NCI-H1417 (cell line): ENCODE measurements at places on chromosomes 2 and 18.

- no peak for DNase-seq
Observed at GRCh38 chr2:42164046-42164445, 5.1 kb upstream of the EML4 start.

GRCh38 chr18:10560452-10561045, 34.7 kb downstream of the NAPG start:
- DNase-seq: peak; percentile 69

- DNase-seq: no peak
Observed at GRCh38 chr18:35130236-35130635, 89.0 kb downstream of the MAPRE2 start.

DNA sequence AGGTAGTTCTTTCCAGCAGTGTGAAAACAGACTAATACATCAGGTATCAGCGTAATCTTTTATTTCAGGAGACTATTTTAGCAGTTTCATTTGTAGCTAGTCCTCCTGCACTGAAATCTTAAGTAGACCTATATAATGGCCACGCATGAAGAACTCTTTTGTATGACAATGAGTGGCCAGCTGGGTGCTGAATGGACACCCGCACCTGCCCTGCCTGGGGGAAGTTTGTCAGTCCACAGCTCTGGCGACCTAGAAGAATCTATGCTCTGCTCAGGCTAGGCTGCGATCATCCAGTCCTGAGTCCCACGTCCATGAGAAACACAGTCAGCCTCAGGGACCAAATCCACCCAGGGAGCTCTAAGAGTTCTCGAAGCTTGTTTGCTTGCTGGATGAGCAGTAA, 709.2 kb upstream of the ID2 start:
- DNase-seq: peak; percentile 29

DNA sequence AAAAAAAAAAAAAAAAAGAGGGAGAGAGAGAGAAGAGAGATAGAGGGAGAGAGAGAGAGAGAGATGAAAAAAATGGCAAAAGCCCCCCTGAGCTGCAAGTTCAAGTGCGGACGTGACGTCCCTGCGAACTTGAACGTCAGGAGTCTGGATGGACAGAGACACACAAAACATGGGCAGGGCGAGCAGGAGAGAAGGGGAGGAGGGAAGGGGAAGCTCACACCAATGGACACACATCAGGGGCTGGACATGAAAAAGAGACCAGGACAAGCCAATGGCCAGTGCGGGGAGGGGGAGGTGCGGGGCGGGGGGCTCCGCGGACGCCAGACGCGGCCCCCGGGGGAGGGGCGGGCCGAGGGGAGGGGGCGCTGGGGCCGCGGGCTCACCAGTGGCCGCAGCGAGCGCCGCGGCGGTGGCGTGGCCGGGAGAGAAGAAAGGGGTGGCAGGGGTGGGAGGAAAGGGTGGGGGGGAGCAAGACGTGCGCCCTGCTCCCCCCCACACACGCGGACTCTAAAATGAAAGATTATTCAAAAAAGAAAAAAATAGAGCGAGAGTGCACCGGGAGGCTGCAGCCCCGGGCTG, at the start of gene BCL11A:
Gene BCL11A, minus strand, starts transcription at position 160 of the 579 bp plus-strand sequence. CDS start 384 bp downstream, outside the sequence.
- DNase-seq: peak; percentile 70

DNA sequence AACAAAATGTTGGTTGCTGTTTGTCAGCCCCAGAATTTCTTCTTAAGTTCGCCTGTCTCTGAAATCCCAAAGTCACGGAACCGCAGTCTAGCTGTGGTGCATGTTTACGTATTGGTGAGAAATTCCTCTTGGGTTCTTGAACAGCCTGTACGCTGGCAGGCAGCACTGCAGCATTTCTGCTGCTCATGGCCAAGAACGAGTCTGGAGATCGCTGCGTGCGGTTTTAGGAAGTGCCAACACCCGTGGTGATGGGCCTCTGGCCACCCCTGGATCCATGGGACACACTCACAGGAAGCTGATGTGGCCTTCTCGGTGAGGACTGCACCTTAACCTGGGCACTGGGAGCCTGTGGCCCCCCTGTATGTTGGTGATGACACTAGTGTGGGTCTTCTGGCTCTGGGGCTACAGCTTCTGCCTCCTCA, 23.7 kb downstream of the ASB1 start:
- DNase-seq: no peak

- no peak for DNase-seq
Observed at GRCh38 chr18:79870301-79871025, 72.7 kb downstream of the KCNG2 start.
